Hematopoietic multipotent progenitor cell treated with erythropoietin and hydrocortisone succinate and interleukin-3 and kit ligand, for 4 days (in vitro differentiated cells): ENCODE measurements at places on chromosomes 6 and 20.

- no peak for DNase-seq
Measured at GRCh38 chr6:170082067-170082466, 208.8 kb downstream of the DLL1 start.

DNA sequence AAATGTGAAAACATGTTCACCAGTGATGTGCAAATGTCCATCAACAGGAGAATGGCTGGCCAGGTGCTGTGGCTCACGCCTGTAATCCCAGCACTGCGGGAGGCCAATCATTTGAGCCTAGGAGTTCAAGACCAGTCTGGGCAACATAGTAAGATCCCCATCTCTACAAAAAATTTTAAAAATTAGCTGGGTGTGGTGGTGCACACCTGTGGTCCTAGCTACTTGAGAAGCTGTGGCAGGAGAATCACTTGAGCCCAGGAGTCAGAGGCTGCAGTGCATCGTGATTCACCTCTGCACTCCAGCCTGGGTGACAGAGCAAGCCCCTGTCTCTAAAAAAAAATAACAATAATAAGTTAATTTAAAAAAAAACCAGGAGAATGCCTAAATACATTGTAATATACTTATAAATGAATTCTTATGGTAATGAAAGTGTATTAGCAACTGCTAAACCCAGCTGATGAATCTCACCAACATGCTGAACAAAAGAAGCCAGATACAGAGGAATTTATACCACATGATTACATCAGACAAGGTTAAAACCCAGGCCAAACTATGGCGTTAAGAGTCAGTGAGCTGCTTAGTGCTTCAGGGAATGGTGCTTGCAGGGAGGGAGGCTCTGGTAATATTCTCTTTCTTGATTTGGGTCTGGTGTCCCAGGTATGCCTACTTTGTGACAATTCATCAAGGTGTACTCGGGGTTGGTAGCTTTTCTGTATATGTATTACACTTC, 36.4 kb downstream of the RPP40 start:
- DNase-seq, result no peak

DNA sequence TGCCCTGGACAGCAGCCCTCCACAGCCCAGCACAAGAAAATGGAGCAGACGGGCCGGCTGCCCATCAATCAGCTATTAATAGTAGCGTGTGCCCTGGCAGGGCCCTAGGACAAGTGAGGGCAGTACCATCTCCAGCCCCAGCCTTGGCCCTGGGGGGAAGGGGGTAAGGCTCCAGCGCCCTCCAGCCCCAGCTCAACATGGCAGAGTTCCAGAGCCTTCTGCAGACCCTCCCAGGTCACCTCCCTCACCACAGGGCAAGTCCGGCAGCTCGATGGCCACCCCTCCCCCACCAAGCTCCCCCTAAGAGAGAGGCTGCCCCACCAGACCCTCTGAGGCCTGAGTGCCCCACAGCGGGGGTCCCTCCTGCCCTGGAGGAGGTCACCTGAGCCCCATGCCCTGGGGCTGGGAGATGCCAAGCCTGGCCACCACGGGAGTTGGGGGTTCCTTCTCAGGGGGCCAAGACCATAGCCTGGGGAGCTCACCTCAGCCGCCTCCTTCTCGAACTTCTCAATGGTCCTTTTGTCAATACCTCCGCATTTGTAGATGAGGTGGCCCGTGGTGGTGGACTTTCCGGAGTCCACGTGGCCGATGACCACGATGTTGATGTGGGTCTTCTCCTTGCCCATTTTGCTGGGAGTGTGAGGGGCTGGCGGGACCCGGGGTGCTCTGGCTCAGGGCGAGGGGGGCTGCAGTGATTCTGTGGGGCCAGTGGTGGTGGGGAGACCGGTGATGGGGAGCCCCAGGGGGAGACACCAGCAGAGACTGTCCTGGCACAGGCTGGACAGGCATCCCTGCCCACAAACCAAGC, 1.5 kb downstream of the EEF1A2 start:
- no peak for DNase-seq

DNA sequence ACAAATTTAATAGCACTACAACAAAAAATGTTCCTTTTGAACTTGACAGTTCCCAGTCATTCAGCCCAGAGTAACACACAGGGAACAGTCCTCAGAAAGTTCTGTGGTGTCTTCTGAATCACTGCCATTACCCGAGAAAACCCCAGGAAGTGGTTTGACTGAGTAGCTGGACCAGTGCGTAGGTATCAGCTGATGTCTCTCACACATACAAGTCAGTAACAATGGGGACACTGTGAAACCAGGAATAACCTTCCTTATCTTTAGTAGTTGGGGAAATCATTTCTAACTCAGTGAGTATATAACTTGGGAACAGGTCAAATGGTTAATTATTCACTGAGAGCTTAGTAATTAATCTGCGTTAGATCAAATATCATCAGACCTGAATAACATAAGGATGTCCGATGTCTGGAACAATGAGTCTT, 73.1 kb downstream of the HIVEP2 start:
- peak; percentile 50 for DNase-seq

GRCh38 chr6:429515-430121, 38.1 kb downstream of the IRF4 start:
- peak; percentile 52 for DNase-seq

DNA sequence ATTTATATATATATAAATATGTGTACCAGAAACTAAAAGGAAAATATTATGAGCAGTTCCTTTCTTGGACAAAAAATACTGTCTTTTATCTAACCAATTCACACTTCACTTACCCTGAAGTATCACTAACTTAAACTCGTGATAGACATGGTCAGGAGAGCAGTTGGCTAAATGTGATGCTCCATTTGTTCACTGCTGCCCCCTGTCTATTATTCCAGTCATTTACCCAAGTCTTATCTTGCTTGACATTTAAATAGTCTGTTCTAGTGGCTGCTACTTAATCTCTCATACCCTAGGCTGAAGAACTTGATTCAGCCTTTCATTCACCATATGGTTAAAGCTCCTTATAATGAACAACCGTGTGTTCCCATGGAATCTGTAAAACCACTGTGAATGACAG, 789.6 kb upstream of the EYS start:
- DNase-seq, result peak; percentile 29

- DNase-seq, result no peak
Measured at GRCh38 chr6:87151471-87151780, 3.9 kb upstream of the ZNF292 start.

- no peak for DNase-seq
Measured at GRCh38 chr6:81727876-81728517, 24.5 kb downstream of the TENT5A start.

- peak; percentile 44 for DNase-seq
Measured at GRCh38 chr6:136403110-136403980, 113.7 kb upstream of the BCLAF1 start.

- peak; percentile 79 for DNase-seq
Measured at GRCh38 chr6:136582711-136583471, 32.7 kb upstream of the MAP7 start.

DNA sequence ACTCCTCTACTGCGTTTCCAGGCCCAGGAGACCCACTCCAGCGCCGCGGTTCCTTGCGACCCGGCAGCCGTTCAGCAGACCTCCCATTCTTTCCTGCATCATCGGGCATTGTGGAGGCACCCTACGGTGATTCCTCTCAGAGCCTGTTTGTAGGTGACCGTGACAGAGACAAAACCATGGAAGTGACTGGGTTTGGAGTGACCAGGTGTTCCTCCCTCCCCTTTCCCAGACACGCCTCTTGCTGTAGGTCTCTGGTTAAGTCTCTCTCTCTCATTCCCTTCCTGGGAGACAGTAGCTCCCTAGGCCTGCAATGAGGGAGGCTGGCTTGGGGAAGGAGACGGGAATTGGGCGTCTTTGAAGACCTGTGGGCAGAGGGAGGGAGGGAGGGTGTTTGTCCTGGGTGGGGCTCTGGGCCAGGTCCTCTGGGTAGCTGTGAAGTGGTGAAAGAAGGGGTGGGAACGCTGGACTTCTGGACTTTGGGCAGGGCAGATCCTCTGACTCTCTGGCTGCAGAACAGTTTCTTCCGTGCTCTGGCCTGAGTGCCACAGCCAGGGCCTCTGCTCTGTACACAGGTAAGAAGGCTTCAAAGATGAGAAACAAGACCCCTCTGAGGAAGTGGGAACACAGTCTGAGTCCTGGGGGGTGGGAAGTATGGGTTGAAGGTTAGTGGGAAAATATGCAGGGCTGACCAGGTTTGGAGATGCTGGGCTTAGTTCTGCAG, 763 bp downstream of the KLC4 start:
- no peak for DNase-seq

DNA sequence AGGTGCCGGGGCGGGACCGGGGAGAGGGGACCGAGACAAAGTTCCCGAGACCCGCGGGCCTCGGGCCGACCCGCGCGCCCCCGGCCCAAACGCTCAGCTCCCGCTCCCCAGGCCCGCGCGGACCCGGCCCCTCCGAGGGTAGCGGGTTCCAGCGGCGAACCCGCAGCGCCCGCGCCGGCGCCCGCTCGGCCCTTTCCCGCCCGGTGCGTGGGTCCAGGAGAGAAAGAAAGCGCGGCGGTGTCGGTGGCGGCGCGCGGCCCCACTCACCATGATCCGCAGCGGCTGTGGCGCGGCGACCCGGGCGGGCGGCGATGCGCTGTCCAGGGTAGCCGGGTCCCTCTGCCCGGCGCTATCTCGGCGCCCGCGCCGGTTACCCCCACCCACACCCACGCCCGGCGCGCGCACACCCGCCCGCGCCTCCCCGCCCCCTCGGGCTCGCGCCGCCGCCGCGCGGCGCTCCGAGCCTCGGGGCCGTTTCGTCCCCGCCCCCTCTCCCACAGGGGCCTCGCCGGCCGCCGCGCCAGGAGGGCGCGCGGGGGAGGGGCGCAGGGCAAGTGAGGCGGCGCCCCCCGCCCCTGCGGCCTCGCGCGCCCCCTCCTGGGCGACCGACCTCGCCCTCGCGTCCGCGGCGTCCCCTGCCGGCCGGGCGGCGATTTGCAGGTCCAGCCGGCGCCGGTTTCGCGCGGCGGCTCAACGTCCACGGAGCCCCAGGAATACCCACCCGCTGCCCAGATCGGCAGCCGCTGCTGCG, at the start of gene ELOVL2:
Gene ELOVL2, minus strand, starts transcription at position 345 of the 751 bp plus-strand sequence. Its CDS starts 75 bp downstream, at position 270.
- peak; percentile 68 for DNase-seq

- DNase-seq, result no peak
Measured at GRCh38 chr6:170034294-170034693, 256.6 kb downstream of the DLL1 start.

- no peak for DNase-seq
Measured at GRCh38 chr6:33597551-33598322, 17.7 kb upstream of the BAK1 start.

DNA sequence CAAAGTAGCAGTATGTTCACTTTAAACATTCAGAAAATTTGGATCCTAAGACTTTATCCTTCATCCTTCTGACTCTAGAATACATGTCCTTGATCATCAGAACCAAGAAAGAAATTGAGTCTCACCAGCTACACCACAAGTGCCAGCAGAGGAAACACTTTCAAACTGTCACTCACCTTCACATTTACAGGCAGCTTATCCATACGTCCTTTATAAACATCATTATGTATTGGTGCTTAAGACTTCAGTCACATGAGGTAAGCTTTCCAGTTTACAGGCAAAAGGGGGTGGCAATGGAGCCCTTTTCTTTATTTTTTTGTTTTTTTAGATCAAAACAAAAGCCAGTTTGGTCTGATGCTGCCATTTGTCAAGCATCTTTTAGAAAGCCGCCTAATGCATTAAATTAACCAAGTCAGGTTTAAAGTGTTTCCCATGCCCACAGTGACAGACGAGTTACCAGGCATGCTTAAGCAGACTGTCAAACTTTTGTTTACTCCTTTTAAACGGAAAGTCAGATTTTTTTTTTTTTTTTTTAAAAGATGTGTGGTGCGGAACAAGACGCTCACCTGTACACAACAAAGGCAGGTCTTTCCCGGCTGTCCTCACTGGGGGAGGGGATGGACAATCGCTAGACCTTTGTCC, 952 bp upstream of the BRPF3 start:
- peak; percentile 11 for DNase-seq

- DNase-seq, result peak; percentile 85
Measured at GRCh38 chr20:35992713-35993335, 24.4 kb downstream of the CNBD2 start.

DNA sequence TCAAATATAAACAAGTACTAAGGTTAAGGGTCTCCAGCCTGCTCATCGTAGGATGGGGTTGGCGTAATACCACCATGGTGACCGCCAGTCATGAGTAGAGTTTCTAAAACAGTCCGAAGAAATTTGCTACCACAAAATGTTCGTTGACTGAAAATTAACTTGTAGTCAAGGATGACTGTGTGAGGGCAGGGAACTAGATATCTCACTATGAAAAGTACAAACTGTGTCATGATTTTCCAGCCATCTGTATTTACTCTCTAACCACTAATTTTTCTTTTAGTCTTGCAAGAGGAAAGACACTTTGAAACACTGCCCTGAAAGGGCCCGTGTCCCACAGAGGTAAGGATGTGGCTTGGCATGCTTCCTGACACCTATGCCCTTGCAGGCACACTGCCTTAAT, 99.7 kb downstream of the IRF4 start:
- DNase-seq, result peak; percentile 23

- no peak for DNase-seq
Measured at GRCh38 chr6:40395066-40395697, 192.0 kb downstream of the LRFN2 start.

- DNase-seq, result no peak
Measured at GRCh38 chr20:48538058-48538825, 289.6 kb downstream of the PREX1 start.

- no peak for DNase-seq
Measured at GRCh38 chr6:108243836-108244235, 17.0 kb downstream of the SNX3 start.

- no peak for DNase-seq
Measured at GRCh38 chr6:128365520-128366160, 154.8 kb downstream of the PTPRK start.

DNA sequence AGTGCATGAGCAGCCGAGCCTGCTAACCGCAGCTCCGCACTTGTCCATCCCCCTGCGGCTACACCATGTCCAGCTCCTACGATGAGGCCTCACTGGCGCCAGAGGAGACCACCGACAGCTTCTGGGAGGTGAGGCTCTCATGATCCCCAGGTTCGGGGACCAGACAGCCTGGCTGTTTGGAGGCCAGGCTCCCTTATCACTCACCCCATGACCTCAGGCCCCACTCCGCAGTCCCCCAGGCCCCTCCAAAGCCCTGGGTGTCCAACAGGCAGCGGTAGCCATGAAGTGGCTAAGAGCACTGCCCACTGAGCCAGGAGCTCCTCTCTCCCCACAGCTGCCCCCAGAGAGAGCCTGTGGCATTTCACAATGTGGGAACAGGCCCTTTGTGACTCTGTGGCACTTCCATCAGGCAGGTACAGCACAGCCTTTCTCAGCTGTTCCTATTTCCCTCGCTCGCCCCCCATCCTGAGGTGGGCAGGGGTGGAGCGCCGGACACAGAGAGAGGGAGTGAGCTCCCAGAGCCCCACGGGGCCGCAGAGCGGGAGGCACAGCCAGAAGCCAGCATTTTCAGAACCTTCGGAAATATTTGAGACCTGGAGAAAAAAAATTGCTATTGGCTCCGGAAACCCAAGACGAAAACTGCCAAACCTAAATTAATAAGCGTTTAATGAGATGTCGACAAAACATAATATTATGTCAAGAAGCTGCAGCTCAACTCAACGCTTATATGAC, 29.7 kb downstream of the SPDEF start:
- no peak for DNase-seq

DNA sequence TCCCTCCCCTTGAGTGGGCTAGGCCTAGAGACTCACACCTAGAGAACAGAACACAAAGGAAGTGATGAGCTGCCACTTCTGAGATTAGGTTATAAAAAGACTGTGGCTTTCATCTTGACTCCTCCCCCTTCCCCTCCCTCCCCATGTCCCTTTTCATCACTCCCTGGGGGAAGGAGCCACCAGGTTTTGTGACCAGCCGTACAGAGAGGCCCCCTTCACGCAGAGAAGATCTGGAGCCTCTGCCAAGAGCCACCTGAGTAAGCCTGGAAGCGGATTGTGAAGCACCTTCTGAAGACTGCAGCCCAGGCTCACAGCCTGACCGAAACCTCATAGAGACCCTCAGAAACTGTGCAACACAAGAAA, 118.4 kb upstream of the NXT1 start:
- DNase-seq, result no peak

- DNase-seq, result no peak
Measured at GRCh38 chr6:9745966-9746365, 668.9 kb downstream of the TFAP2A start.
